ENCODE measurements at places on chromosomes 3 and 15.

DNA sequence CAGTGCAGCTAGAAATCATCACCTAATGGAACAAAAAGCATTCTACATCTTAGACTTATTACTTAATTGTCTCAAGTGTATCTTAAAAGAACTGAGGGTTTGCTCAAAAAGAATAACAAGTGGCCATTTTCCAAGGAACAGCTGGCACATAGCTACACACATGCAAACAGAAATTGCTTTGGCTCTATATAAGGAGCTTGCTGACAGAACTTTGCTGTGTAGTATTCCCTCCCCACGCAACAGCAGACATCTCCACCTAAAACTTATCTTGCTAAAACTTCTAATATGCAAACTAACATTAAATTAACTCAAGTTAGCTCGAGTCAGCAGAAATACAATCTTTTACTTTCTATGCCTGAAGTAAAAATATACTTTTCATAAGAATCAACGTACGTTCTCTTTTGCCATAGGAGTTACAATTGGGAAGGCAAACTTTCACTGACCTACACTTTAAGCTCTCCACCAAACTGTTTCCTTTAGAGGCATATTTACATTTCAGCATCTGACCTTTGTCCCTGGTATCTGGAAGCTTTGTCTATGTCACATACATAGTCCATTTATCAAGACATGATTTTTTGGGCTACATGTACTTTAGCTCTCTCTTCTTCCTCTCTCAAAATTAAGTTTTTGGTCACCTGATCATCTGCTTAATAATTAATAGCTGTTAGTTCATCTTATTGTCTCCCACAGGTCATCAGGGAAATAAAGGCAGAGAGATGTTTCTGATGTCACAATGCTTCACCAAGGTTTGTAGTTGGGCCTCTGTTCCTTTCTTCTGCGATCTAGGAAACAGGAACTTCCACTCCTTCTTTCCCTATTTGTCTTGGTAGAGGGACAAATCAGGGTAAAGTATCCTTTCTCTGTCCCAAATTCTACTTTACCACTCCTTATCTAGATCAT is 163.4 kb upstream of the AGTR1 start:
- no peak for DNase-seq

DNA sequence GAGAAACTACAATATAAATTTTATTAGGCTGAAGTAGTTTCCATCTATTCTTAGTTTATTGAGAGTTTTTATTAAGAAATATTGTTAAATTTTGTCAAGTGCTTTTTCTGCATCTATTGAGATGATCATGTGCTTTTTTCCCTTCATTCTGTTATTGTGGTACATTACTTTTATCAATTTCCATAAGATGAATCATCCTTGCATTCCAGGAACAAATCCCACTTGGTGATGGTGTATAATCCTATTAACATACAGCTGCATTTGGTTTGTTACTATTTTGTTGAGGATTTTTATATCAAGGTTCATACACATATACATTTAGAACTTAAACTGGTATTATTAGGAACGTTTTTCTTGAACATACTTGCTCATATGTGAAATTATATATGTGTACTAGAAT is 199.8 kb downstream of the TBC1D5 start:
- no peak for DNase-seq

DNA sequence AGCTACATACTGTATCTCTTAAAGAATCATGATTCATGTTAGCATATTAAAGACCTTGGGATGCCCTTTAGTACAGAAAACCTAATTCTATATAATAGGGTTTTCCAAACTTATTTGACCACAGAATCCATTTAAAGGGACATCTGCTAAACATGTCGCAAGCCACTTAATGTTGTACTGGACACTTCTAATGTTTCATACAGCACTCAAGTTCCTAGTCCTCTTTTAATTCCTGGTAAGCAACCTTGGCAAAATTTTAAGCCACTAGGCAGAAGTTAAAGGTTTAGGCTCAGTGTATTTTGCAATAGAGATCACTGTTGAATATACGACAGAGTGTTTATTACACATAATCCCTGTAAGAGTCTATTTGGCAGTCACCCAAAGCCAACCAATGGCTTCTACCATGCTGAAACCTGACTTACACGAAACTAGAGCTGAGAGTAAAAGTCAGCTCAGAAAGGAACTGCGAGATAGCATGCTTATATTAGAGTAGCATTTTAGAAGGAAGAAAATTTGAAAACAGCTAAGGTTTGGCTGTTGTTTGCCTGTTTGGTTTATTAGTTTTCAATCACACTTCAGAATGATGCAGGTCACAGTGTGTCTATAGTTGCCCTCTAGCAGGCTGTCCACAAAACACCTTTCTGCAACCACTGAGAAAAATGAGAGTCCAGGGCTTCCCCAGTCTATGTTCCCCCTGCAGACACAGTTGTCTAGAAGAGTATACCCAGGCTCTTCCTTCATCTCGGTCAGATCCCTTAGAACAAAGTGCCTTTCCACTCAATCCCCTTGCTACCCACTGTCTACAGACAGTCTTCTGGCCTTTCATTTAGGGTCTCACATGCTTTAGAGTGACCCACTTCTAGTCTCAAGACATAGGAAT is 104.4 kb downstream of the FMN1 start:
- DNase-seq = no peak

- no peak for DNase-seq
These were observed 305.8 kb downstream of the PLCL2 start for GRCh38 chr3:17190353-17191078.

DNA sequence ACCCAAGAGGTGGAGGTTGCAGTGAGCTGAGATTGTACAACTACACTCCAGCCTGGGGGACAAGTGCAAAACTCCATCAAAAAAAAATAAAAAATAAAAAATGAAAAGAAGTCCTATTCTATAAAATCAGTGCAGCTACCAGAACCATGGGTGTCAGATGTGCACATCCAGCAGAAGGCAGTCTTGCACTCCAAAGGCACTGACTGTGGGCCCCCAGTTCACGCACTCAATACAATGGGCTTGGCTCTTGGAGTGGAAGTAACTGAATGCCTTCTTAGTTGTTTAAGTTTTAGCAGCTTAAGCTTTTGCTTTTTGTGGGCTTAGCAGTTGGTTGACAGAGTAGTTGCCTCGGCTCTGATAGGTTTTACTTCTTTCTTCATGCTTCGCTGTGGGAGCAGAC is 141.4 kb downstream of the AGBL1 start:
- DNase-seq = no peak

Data from retina (tissue), 1 donor.